Ammon's horn (tissue), 1 donor: ENCODE measurements at places on chromosomes 2 and 18.

DNA sequence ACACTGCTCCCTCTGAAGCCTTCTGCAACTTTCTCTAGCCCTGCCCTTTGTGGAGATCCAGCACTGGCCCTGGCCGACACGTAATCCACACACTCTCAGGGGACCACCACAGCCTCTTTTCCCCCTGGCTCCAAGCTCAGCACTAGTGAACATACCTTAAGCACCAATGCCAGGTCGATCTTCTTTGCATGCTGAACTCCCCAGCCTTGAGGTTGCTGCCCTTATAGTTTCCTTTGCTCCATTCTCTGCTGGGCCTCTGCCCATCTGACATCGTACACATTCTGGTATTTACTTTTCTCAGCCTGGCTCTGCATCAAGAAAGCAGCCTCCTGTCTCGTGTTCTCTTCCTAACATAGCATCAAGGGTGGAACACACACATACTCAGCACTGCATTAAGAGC is 361.5 kb downstream of the LPIN1 start:
- no peak for DNase-seq

GRCh38 chr2:215664847-215665525 is 229.1 kb upstream of the FN1 start:
- DNase-seq = peak; percentile 16

DNA sequence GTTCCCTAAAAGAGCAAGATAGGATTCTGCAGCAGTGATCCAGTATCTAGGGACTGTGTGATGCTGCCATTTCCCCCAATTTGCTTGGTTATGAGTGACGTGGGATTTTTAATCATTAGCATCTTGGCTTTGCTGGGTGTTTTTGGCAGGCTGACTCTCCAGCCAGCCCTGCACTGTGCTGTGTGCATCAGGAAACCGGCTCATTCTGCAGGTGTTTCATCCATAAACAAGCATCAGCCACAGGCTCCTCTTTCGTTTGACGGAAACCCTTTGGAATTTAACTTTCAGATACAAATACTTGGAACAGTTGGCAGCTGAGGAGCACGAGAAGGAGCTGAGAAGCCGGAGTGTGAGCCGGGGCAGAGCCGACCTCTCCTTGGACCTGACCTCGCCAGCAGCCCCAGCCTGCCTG is 135.9 kb downstream of the TPGS2 start:
- DNase-seq = no peak

DNA sequence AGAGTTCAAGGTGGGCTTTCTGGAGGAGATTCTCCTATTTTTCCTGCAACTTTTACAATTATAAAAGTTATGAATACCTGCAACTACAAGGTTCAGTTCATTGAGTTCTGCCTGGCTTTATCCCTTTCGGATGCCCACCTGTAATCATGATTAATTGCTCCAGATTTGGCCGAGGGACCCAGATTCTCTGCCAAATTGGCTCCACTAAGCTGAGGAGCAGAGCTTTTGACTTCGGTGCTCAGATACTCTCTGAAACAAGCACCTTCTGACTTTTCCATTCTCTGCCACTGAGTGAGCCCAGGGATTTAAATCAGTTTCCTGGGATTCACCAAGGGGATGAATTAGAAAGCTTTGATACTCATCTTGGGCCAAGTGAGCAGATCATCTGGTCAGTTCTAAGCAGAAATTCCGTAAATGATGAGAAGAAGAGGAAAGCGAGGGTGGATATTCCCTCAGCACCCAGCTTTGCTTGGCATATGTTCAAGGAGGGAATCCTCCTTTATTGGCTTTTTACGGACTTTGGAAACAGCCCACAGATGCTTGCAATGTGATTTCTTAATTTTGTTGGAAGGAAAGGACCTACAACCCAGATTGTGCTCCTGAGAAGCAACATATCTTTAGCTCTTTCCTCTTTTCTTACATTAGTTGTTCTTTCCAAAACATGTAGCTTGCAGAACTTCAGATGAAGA is 179.2 kb downstream of the SETBP1 start:
- no peak for DNase-seq

DNA sequence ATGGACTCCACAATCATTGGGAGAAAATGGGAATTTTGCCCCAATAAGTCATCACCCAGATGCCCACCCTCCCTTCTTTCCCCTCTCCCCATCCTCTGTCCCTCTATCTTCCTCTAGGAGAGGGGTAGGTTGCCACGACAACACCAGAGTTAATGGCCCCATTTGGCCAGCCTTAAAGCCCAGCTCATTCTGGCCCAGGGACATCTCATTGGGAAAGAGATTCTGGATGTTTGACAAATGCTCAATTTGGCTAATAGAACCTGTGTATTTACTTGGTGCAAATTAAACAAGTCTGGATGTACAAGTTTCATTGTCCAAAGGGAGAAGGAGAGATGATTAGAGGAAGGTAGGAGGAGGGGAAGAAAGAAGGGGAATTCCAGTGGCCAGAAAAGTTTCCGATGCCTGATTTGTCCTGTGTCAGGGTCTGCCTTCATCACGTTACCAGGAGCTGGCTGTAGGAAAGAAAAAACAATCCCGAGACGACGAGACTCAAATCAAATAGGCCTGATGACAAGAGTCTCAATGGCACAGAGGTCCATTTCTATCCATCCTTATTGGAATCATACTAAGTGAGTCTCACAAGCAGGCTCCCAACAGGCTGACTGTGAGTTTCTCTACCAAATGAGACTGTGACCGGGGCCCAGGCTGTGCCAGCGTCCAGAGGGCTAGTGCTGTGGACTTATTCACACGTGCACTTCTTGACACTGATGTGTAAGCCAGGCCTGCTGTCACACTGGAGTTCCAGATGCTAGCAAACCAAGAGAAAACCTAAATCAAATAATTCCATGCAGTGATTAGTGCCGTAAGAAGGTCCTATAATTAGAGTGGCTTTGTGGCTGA is 265.2 kb upstream of the APCDD1 start:
- DNase-seq = no peak

DNA sequence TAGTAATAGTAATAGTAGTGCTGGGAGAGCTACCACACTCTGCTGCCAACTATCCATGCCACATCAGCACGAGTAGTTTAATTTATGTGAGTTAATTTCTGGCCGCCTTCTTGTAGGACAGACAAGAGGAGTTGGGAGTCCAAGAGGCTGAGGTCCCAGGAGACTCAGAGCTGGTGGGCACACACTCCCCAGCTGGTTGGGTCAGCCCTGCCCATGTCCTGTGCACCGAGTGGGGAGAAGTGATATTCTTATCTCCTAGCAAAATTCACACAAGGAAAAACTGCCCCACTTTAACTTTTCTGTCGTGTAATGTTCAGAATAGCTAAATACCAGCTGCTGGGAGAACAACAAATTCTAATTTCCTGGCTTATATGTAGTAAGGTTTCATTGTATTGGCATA is 15.2 kb upstream of the MAP4K4 start:
- no peak for DNase-seq

DNA sequence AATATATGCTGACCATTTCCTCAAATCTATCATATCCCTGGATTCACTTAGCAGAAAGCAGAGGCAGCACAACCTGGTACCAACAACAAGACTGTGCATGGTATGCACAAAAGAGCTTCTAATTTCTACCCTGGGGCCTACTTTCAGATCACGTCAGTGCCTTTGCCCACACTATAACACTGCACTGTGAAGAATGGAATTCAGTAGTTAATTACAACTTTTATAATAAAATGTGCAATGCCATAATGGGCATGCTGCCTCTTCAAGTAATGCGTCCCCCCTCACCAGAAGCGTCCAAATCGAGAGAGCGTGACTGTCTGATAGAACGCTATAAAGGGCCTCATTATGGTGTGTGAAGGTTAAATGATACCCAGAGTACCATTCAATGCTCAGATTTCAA is 328.1 kb upstream of the PKDCC start:
- DNase-seq = no peak

- DNase-seq = no peak
These were observed 44.1 kb downstream of the ZNF385B start for GRCh38 chr2:179817181-179817841.

GRCh38 chr18:40179729-40180461 is 1775.1 kb upstream of the PIK3C3 start:
- DNase-seq = peak; percentile 3

- no peak for DNase-seq
These were observed 117.8 kb downstream of the ACKR3 start for GRCh38 chr2:236687296-236687965.

- DNase-seq = no peak
These were observed 511.3 kb downstream of the FBXO15 start for GRCh38 chr18:73636355-73636754.

GRCh38 chr18:39464006-39464405 is 1898.4 kb upstream of the CELF4 start:
- DNase-seq = no peak

GRCh38 chr2:11097038-11097720 is 58.1 kb upstream of the SLC66A3 start:
- DNase-seq = no peak

- DNase-seq = peak; percentile 44
These were observed 199.8 kb downstream of the CLIP4 start for GRCh38 chr2:29314816-29315571.

DNA sequence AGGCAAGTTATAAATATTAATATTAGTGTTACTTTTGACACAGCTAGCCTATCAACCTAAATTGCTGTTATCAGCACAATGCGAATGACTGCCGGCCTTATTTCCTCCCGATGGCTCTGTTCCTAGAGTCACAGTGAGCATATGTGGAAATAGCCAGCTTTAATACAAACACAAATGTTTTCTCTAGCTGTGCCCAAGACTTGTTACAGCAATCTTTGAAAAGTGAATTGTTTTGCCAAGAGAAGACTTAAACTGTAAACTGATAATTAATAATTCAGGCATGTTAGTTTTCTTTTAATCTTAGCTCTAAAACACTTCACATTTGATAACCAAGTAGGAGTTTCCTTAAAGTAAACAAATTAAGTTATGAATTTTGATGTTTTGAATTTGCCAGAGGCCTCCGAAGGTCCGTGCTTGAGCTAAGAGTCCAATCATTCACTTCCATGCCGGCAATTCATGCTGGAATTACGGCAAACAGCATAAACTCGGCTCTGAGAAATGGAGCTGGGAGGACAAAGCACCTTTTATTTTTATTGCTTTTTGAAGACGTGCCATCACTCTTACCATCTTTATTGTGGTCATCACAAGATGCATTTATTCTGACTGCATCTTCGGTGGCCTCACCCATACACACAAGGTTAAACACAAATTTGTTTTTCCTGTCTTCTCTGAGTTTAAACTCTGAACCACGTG is 184.5 kb upstream of the CWC22 start:
- DNase-seq = no peak

- DNase-seq = no peak
These were observed 130.4 kb upstream of the PELI1 start for GRCh38 chr2:64274399-64275173.

GRCh38 chr2:124702777-124703176 is 677.7 kb downstream of the CNTNAP5 start:
- no peak for DNase-seq

DNA sequence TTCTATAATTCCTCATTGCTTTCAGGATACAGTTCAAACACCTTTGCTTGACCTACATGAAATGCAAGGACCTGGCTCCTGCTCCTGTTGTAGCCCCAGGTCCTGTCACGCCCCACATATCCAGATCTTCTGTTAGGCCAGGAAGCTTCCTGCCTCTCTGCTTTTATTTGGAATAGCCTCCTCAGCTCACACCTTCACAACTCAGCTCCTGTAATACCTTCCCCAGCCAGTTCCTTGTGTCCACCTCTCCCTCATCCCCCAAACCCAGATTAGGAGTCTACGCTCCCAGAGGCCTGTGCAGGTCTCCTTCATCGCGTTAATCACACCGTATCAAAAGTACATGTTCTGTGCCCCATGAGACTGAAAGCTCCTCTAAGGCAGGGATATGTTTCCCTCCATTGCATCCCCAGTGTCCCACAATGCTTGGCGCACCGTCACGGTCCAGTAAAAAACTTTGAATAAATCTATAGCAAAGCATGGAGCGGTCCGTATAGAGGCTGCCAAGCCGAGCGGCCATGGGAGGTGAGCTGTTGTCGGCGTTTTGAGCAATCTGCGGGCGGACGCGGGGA is 371 bp downstream of the MDH1B start:
- no peak for DNase-seq

- DNase-seq = no peak
These were observed 20.4 kb upstream of the SH3BP4 start for GRCh38 chr2:234931371-234931770.

DNA sequence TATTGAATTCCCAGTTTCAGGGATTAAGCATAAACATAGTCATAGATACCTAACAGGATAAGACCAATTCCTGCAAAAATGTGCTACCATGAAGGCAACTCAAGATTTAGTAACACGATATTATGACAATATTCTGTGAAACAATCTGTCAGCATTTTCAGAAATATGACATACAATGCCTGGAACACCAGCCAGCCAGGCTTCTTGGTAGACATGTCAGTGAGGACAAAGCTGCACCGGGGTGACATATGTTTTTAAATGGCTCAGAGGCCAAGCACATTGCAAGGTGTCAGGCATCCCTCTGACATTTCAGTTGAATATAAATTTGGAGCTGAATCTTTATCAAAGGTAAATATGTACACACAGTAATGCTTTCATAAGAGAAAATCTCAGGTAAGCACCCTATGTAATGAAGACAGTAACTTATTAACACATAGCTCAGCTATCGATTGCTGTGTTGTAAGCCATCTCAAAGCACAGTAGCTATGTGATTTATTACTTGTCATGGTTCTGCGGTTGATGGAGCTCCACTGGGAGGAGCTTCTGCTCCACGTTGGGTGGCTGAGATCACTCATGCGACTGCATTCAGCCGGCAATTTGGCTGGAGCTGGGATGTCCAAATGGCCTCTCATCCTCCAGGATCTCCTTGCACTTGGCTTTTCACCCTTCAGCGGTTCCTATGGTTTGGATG is 31.9 kb upstream of the EML6 start:
- no peak for DNase-seq

DNA sequence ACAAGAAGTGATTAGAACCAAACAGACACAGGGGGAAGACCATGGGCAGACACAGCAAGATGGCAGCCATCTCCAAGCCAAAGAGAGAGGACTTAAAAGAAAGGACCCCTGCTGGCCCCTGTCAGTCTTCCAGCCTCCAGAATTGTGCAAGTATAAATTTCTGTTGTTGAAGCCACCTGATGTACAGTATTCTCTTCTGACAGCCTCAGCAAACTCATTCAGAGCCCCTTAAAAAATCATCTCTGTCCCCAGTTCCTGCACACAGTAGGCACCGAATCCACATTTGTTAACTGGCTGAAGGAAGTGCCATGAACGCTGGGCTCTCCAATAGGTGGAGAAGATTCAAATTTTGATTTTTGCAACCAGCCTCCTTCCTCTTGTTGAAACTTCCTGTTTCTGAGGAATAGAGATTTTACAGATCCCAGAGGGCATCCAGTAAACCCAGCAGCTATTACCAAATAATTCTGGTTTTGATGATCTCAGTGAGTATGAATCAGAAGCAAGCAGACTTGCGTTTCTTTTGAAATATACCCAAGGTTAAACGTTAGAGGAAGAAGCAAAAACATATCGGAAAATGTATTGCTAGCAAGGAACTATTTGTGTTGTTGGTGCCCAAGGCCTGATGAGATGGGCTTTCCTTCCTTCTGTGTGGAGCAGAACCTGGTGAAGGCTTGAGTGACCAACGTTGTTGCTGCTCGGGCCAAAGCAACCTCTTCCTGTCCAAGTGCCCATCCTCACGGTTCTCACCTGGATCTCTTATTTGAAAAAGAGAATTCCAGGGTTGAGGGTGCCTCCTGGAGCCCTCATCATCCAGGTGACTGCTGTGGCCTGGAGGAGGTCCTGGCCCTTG is 47.7 kb upstream of the PLB1 start:
- DNase-seq = no peak
